ENCODE measurements at places on chromosomes 12 and 14.

GRCh38 chr12:89355243-89356068 lies 3.2 kb upstream of the DUSP6 start:
- DNase-seq = no peak

- no peak for DNase-seq
These were observed 85.0 kb upstream of the SLC38A4 start for GRCh38 chr12:46910830-46911229.

DNA sequence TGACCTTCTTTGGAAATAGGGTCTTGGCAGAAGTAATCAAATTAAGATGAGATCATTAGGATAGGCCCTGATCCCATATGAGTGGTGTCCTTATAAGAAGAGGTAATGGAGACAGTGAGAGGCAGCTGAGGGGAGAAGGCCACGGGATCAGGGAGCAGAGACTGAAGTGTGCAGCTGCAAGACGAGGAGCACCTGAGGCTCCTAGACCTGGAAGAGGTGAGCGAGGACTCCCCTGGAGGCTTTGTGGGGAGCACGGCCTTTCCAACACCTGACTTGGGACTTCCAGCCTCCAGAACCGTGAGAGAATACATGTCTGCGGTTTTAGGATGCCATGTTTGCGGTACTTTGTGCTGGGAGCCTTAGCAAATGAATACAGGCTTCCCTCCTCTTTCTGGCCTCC lies 37.5 kb downstream of the LRTM2 start:
- no peak for DNase-seq

- no peak for DNase-seq
These were observed 618 bp upstream of the AQP6 start for GRCh38 chr12:49972129-49972528.

DNA sequence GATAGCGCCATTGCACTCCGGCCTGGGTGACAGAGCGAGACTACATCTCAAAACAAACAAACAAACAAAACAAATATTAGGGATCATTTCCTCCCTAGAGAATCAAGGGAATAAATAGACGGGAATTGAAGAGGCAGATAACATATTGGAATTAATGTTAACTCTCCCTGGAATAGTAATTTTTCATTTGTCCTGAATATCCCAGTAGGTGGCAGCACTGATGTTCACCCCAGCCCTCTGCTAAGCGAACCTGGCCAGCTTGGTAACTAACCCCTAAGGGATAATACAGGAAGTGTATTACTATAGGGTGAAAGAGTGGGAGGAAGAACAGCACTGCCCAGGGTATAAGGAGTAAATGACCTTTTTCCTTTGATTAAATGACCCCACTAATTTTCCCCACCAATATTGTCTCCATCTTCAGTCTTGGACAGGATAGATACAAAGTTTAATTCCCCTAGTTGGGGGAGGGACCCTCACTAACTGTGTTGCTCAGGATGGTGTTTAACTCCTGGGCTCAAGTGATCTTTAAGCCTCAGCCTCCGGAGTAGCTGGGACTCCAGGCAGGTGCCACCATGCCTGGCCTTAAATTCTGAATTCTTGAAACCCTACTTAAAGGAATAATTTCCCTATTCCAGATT lies 40.5 kb downstream of the SLC2A14 start:
- no peak for DNase-seq
